ENCODE measurements at places on chromosomes 6 and 20.

DNA sequence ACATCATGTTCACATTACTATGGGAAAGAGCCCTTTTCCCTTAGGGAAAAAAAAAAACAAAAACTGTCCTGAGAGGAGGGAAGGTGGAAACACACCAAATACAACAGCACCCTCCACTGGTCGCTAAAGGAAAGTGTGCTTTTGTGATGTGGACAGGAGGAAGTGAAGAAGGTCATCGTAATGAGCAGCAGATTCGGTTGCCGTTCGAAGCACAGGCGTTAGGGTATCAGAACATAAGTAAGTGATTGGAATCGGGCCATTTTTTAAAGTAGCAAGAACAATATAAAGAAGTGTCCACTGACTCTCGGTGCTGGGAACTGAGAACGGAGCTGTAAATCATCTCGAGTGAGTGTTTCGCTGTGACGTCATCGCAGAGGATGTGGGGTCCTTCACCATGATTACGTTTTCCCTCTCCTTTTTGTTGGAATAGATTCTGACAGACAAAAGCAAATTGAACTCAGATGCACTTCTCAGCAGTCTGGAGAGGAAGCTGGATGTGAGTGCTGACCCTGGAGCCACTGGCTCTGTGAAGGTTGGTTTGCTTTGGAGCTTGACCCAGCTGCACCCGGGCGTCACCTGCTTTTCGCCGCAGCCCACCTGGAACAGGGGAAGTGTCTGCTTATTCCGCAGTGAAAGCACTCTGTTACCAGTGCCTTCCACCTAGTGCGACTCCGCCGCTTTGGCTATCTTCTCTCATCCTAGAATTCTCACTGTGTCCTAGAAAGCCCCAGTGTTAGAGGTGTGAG lies 203.6 kb upstream of the GMDS start:
- DNase-seq: peak; percentile 20

DNA sequence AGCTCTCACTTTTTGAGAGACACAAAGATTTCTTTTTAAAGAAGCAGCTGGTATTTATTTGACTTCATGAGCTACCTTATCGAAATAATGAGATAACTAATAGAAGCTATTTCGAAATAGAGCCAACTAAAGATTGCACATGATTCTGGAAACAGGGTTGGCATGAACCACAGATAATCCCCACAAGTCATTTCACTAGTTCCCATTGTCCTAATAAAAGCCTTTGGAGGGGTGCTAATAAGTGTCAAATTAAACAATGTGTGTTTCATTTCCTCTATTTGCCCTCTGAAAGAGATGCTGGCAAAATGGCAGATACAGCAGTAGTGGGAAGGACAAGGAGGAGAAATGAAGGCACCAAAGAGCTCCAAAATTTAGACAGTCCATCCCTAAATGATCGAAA lies 78.6 kb upstream of the RIPOR2 start:
- no peak for DNase-seq

GRCh38 chr6:54255886-54256285 lies 52.4 kb upstream of the TINAG start:
- DNase-seq: no peak

DNA sequence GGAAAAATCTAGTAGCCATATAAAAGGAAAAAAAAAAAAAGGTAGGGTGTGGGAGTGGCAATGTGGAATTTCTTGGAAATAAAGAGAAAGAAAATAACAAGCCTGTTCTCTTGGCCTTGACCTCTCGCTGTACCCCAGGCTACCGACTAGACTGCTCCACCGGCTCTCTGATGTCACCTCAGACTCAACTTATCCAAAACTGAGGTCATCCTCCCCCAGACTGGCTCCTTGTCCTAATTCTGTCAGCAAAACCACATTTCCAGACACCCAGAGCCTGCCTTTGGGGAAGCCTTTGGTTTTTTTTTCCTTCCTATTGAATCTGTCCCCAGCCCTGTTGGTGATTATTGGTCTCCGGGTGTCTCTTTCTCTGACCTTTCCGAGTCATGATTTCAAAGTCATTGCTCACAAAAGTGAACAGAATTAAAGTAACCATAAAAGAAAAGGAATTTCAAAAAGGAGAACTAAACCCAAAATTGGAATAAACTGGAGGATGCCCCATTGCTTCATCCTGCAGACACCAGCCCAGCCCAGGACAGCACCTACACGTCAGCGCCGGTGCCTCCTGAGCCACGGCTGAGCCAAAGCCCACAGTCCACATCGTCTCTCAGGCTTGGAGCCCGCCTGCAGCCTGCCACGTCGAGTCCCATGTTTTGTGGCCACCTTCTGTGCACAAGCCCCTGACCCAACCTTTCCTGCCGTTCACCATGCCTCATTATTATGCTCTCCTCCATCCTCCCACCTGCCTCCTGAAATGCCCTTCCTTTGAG lies 170.7 kb downstream of the MYLK4 start:
- no peak for DNase-seq

DNA sequence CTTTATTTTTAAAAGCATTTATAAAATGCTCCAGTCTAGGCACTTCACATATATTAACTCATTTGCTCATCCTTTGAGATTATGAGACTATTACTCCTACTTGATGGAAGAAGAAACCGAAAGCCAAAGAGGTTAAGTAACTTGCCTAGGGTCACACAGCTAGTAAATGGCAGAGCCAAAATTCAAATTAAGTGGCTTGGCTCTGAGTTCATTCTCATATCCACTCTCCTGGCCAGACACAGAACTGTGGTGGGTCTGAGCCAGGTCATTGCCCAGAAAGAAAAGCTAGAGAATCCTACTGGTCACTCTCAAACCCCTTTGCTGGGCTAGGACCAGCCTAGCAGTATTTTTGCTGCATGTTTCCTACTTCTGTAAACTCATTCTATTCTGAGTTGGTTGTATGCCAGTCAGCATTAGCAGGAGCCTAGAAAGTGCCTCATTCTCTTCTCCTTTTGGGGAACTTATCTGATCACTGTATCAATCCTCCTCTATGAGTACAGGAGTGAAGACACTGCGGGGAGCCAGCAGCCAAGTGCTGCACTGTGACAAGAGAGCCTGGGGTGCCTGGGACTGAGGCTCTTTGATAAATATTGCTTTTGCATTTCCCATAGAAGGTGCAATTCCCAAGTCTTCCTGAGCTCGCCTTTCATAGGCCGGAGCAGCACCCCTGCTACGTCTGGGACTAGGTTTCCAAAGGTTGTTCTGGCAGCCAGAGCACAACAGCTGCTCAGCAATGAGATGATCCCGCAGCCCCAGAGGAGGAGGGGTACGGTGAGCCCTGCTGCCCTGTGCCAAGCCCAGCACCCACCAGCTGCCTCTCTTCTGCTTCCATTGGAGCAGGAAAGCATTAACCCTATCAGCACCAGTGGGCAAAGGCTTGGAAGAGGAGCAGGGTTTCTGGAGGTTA lies 728.3 kb downstream of the MAFB start:
- no peak for DNase-seq

GRCh38 chr6:158909938-158910337 lies 90.1 kb downstream of the RSPH3 start:
- DNase-seq: no peak

DNA sequence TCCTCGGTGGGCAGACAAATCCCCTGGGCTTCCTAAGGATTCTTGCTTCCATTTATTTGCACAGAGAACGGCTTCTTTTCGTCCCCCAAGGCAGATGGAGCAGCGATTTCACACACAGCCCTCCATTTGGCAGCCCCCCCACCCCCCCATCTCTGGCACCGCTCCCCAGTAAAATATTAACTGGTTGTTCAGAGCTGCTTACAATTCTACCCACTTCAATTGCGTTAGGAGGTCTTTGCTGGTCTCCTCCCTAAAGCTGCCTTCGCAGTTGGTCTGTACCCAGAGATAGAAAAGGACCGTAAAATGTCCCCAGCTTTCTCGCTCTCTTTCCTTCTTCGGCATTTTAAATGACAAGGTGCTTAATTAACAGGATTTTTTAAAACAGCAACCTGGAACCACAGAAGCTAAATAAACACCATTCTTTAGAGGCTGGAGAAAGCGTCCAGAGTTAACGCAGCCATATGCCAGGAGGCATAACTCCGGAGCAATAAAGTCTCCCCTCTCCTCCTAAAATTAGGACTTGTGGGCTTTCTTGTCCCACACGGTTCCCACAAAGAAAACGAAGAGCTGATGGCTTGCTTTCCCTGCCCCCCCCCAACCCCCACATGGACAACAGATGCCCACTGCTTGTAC lies 1.7 kb upstream of the ZMYND8 start:
- no peak for DNase-seq

DNA sequence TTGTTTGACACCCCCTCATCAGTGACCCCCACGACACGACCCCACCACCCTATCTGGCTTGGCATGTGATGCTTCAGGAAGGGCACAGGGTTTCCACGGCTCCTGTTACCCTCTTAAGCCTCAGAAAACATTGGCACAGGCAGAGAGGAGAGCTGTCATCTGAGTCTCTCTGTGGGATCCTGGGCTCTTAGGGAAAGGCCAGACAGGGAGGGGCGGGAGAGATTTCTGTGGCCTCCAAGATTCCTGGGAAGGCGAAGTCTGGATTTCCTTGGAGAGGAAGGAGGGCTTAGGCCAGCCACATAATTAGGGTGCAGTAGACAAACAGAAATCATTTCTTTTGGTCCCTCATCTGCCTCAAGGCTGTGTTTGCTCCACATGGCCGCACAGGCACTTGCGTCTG lies 191.6 kb upstream of the SNX9 start:
- no peak for DNase-seq

DNA sequence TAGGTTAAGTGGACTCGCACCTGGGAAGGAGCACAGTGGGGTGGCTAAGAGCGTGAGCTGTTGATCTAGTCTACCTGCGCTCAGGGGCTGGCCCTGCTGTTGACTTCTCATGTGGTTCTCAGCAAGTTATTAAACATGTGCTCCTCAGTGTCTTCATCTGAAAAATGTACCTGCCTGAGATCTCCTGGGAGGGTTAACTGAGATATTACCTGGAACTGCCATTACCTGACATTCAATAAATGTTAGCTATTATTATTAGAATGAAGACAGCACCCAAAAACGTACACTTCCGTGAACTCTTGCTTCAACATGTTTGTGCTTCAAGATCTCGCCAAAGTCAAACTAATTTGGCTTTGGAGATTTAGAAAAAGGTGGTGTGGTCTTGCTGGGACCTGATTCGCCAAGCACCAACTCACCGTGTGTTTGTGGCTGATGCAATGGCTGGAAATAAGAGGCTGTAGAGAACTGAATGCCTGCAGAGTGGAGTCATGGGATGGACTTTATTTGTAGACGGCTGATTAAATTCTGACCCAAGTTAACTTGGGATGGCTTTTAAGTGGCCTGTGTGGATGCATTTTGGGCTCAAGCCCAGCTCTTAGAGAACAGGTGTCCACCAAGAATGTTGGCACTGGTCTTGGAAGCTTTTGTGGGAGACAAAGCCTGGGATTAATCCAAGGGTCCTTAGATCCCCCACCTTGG lies 692.9 kb downstream of the QKI start:
- no peak for DNase-seq

DNA sequence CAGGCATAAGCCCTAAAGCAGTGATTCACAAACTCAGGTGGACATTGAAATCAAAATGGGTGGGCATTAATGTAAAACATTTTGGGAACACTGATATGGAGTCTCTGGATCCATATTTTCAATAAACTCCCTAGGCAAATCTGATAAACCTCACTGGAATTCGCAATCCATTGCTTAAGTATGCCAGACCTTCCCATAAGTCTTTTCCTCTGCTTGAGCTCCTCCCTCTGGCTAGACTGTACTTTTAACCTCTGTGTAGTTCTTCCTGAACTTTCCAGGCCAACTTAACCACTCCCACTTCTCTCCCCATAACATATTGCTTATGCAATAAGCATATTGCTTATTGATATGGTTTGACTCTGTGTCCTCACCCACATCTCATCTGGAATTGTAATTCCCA lies 629.7 kb upstream of the IMPG1 start:
- no peak for DNase-seq

- DNase-seq: no peak
Observed at GRCh38 chr6:170266061-170266825, 24.6 kb downstream of the DLL1 start.

DNA sequence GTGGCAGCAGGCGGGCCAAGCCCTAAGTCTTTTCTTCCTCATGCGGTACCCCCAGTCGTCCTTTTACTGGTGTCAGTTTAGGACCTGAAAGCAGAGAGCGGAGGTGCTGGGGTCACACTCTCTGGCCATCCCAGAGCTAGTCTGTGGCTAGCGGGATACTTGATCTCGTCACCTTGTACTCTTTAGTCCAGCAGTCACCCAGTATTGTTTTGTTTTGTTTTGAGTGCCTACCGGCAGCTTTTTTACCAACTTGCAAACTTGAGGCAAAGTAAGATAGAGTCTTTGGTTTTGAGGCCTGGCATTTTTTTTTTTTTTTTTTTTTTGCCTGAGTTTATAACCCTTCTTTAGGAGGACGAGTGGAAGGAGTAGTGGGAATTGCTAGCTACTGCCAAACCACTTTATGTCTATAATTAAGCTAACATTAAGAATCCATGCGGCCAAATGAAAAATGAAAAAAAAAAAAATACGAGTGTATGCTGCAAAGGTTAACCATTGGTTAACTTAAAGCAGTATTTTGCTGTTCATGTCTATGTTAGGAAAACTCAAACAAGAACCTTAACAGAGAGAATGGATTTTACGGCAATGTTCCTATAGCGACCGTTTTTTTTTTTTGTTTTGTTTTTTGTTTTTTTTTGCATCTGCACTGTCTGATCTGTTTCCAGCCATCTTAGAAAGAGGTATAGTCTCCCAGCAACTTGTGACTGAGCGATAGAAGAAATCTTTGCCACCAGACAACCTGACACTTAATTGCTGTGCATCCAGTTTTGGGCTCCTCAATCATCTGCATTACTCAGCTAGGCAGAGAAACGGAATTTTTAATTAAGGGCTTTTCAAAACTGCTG lies 56.9 kb downstream of the FAM217A start:
- no peak for DNase-seq

DNA sequence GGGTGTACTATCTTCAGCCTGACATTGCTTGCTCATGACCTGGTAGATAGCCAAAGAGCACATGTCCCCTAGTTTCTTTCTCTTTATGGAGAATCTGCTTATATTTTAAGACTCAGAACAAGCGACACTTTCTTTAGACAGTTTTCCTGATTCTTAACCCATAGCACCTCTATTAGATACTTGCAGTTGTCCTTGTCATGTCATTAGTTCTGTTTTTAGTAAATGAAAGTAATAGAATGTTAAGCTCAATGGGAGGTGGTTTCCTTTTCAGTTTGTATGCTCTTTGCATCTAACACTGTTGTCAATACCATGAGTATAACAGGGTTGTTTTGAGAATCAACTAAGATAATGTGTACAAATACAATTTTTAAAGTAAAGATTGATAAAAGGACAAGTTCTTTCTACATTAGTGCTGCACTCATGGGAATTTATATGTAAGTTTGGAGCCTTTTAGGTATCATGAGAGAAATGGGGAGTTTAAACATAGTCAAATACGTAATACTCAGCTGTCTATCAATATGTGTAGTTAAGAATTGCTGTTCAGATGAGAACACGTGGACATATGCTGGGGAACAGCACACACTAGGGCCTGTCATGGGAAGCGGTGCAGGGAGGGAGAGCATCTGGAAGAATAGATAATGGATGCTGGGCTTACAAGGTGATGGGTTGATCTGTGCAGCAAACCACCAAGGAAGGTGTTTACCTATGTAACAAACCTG lies 124.3 kb downstream of the GRM1 start:
- no peak for DNase-seq

DNA sequence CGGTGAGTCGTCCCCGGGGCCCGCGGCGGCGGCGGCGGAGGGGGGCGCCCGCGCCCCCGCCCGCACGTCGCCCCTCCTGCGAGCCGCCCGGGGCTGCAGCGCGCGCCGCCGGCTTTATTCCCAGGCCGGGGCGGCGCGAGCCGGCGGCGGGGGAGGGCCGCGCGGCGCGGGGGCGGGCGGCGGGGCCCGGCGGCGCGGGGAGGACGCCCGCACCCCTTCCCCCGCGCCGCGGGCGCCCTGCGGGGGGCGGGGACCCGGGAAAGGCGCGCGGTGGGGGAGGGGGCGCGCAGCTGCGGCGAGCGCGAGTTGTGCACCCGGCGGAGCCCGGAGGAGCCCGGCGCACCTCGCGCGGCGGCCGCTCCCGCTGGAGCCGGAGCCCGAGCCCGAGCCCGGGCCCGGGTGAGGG lies 646 bp downstream of the HMGA1 start:
- DNase-seq: no peak

All from stimulated activated CD4-positive, alpha-beta T cell treated with anti-CD3 and anti-CD28 coated beads, TNF-alpha, amount 100 ng/mL, for 48 hours (primary cell).